ENCODE measurements at places on chromosomes 1 and 21.

GRCh38 chr1:91600431-91601337 is 100.0 kb downstream of the CDC7 start:
- no peak for DNase-seq

DNA sequence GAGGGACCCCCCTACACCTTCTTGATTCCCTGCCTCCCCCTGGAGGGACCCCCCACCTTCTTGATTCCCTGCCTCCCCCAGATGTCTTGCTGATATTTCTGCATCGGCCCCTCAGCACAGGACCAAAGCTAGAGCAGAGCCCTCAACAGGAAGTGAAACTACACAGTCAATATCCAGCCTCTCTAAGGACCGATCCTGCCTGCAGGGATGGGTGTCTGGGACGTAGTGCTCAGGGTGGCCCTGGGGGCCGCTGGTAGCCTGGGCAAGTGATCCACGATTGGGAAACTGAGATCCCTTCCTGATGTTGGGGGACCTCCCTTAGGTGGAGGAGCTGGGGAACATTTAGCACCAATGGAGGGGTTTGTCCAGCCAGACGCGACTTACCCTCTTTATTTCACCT is 3.9 kb upstream of the LEFTY2 start:
- DNase-seq = no peak

GRCh38 chr1:228455715-228456114 is 31.5 kb upstream of the RNF187 start:
- no peak for DNase-seq

DNA sequence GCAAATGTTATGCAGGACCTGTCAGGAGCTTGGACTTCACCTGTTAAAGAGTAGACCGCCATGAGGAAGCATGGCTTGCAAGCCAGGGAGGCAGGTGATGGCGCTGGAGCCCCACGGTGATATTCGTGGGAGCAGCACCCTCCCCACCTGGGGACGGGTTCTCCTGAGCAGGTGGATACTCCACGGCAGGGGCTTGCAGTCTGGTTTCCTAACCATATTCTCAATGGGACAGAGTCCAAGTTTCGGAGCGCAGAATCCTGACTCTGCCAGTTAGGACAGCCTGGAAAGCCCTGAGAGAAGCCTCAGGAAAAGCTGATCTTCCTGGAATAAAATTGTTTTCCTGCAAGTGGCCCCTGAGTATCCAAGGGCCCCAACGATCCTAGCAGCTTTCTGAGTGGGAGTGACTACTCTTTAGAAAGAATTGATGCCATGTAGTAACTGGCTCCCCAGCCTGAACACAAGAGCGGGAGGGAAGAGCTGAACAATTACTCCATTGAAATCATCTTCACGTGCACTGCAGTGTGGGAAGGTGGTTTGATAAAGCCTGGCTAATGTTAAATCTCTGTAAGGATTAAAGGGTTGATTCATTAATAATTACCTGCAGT is 146.3 kb upstream of the RAB4A start:
- no peak for DNase-seq

- DNase-seq = no peak
These were observed 101.5 kb downstream of the COLGALT2 start for GRCh38 chr1:183936009-183936408.

DNA sequence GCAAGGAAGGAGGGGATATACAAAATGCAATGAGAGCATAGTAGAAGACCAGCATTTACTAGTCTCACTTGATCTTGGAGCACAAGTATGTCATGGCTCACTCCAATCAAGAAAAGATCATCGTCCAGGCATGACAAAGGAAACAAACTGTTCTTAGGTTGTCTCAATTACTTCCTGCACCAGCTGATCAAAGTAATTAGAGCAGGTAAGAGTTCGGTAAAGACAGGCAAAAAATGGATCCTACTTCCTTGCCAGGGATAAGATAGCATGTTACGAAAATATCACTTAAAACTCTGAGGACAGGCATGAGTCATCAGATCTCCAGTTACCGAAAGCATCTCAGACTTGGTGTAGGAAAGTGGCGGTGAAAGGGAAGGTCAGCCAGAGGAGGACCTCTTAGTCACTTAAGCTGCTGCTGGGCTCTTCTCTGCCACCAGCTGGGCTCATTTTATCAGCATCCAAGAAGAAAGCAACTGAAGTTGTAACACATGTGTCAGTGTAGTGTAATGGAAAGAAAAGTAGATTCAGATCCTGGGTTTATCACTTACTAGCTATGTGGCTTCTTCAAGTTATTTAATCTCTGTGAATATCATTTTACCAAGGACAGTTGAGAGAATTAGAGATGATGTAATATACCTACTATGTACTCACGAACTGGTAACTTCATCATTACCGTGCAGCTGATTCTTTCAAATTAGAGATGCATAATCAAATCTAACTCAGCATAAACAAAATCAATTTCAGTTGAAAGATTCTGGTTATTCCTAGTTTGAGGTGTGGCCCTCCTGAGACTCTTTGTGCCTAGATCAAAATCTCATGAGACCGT is 46.8 kb downstream of the XCL1 start:
- DNase-seq = no peak

DNA sequence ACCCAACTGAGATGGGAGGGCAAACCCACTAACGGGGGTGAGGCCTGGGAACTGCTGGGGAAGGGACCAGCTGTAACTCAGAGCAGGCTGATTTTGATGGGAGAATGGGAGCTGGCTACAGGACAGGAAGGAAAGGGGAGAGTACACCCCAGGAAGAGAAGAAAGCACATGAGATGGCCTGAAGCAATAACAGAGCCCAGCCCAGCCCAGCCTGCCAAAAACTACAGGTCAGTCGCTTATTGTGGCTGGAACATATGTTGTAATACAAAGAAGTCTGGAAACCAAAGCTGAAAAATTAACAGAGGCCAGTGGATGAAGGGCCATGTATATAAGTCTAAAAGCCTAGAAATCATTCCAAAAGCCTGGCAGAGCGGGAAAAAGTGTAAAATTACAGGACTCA is 1.6 kb downstream of the ITLN2 start:
- no peak for DNase-seq

- no peak for DNase-seq
These were observed 9.5 kb downstream of the CD5L start for GRCh38 chr1:157831968-157832626.

DNA sequence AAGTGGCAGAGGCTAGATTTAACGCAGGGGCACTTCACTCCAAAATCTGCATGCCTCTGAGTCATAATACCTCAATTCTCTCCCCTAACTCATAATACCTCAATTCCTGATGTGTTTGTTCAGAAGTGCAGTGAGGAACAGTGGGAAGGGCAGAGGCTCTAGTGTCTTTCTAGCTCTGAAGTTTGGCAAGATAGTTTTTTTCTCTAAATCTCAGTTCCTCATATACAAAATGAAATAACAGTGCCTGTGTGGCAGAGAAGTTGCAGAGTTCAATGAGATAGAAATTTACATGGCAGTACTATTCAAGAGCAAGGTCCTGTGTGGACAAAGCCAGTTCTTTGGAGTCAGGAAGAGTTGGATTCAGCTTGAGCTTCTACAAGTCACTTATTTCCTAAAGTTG is 9.8 kb downstream of the JUN start:
- DNase-seq = no peak

DNA sequence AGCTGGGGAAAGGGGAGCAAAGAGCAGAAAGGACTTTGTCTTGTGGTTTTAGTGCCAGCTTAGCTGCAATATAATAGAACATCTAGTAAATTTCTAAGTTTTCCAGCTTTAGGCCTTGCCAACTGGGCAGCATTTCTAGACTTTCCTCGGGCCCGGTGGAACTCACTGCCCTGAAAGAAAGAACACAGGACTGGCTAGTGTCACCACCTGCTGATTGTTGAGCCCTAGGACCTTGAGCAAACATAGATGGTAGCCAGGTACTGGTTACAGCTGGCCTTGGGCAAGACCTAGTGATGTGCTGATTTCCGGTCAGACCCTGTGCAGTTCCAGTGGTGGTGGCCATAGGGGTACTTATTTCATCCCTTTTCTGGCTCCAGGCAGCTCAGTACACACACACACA is 753.2 kb upstream of the B3GALT2 start:
- no peak for DNase-seq

DNA sequence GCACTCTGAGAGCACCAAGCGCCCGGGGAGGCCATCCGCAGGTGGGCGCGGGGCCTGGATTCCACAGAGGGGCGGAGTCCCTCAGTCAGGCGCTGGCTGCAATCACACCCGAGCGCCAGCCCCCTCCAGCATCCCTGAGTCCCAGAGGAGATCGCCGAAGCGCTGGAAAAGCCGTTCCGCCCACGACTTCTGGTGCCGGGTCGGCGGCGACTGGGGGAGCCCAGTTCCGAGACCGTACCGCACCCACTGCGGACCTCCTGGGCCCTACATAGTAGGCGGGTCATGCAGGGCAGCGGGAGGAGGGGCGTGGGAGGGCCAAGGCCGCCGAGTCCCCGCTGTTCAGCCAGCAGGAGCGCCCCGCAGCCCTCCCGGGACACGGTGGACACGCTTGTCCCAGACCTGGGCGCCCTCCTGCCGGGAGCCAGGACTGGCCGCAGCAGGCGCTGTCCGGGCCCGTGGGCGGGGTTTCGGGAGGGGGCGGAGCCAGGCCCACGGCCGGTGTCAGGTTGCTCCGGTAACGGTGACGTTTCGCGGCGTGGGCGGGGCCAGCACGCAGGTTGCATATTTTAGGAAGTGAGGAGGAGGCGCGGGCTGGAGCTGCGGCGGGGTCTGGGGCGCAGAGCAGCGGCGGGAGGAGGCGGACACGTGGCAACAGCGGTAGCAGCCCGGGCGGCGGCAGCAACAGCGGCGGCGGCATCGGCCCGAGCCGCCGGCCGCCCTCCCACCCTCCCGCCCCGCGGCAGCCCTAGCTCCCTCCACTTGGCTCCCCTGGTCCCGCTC is at the start of gene ATP1A1:
ATP1A1 (plus strand) TSS at position 594 of the 780 bp plus-strand sequence. CDS start 268 bp downstream, outside the sequence.
- peak; percentile 92 for DNase-seq

DNA sequence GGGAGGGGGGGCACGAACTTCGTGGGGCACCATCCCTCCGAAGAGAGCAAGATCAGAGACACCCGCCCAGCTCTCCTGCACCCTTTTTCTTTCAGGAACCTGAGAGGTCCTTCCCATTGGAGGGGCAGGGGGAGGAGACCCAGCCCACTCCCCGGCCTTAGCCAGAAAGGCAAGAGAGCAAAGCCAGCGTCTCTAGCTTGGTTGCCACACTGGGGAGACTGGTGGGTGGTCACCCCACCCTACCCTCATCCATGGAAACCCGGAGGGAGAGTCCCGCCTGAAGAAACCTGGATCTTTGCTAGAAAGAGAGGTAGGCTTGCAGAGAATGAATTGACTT is 246 bp downstream of the ATP2B4 start:
- no peak for DNase-seq

DNA sequence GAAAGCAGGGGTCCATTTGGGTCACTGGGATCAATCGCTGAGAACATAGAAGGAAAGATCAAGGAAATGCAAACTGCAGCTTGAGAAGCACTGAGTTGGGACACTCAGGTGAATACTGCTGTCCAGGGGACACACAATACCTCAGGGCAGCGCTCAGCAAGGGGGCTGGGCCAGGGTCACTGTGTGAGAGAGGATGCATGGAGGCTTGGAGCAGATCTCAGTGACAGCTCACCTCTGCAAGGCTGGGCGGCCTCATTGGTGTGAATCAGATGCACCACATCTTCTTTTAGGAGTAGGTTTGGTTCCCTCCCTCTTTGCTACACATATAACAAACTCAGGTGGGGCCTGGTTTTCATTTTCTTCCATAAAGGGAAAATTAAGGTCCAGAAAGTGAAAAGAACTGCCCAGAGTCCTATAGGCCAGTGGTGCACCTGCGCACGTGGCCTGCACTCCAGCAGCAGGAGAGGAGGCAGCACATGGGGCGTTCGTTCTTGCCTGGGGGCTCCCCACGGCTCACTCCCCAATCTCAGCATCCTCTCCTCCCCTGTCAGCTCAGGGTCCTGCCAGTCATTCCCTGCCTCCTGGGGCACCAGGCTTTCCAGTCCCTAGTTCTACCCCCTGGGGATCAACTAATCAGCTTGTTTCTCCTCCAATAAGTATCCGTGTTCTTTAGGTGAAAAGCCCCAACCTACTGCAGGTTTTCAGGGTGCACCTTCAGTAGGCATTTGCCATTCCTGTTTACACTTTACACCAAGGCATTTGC is 1.5 kb downstream of the A3GALT2 start:
- DNase-seq = no peak

GRCh38 chr1:78645723-78646122 is 3.9 kb upstream of the IFI44 start:
- DNase-seq = no peak

DNA sequence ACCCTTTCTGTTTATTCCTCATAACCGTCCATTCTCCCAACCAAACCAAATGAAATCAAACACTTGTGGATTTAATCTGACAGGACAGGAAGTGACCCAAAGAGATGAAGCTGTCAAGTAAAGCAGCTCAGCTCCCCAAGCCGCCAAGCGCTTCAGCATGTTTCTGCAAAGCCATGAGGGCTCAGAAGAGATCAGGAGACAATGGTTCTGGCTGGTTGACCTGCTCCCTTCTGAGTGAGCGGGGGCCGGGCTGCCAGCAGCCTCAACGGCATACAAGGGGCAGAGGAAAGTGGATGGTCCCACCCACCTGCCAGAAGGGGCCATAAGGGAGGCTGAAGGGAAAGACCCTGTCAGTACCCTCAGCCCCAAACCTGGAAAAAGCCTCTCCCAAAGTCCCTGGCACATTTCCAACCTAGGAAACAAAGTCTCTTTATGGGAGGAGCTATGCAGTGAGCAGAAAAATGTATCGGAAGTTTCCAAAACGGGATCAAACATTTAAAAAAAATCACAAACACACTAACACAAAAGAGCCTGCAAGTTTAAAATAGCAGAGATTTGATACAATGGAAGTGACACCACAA is 45.4 kb downstream of the SLC45A1 start:
- no peak for DNase-seq

DNA sequence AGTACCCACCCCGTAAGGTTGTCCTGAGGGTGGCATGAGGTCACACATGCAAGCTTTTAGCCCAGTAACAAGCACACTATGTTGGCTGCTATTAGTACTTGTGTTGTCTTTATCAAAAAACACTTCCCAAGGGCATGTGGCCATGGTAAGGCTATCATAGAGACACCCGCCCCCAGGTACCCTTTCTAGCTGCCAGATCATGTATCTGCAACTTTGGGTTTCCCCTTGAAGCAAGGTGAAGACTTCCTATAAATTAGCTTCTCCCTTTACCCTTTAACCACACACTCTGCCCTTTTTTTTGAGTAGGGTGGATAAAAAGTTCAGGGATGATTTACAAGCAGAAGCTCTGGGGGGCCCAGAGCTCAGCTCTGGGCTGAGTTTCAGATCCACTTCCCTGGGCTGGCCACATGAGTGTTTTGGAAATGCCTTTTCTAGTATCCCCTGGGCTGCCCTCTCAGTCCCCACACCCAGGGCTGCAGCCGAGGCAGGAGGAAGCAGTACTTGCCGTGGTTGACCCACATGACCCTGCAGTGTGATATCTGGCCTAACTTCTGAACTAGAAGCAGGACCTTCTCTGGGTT is 2.0 kb downstream of the ZDHHC18 start:
- no peak for DNase-seq

DNA sequence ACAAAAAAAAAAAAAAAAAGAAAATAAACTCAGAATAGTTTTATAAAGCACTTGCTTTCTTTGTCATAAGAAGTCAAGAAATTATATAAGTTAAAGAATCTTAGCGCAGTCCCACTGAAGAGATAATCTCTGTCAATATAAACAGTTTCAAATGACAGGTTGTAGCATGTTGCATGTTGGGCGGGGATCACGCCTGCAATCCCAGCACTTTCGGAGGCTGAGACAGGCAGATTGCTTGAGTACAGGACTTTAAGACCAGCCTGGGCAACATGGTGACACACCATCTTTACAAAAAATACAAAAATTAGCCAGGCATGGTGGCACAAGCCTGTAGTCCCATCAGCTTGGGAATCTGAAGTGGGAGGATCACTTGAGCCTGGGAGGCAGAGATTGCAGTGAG is 18.4 kb upstream of the INPP5B start:
- DNase-seq = no peak

- no peak for DNase-seq
These were observed 1.5 kb upstream of the S100A14 start for GRCh38 chr1:153617663-153618062.
